Stimulated activated CD8-positive, alpha-beta memory T cell treated with anti-CD3 and anti-CD28 coated beads, Interleukin-12 subunit alpha, Interleukin-12 subunit beta, amount 100 ng/mL, for 1 hour (primary cell): ENCODE measurements at places on chromosomes 7 and 10.

- DNase-seq = no peak
Observed at GRCh38 chr7:39647816-39648215, 24.4 kb downstream of the RALA start.

DNA sequence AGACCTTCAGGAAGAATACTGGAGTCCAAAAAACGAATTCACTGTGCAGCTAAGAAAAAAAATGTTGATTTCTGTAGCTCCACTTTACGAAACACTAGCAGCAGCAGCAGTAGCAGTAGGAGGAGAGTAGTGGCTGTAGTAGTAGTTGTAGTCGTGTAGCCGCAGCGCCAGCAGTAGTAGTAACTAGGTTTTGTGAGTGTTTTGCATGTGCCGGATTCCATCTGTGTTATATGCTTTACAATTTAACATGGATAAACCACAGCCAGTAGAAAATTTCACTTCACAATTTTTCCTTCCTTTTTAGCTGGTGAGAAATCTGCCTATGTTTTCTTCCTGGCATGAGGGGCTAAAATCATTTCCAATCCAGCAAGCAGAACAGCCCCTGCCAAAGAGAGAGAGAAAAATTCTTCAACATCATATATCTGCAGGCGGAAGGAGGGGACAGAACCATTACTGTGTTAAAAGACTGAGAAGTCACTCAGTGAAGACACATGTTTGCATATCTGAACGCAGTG is 148.4 kb upstream of the C7orf33 start:
- no peak for DNase-seq

- no peak for DNase-seq
Observed at GRCh38 chr10:71613261-71613777, 106.3 kb downstream of the C10orf105 start.

GRCh38 chr10:1120306-1120705 is 64.1 kb downstream of the WDR37 start:
- DNase-seq = no peak

DNA sequence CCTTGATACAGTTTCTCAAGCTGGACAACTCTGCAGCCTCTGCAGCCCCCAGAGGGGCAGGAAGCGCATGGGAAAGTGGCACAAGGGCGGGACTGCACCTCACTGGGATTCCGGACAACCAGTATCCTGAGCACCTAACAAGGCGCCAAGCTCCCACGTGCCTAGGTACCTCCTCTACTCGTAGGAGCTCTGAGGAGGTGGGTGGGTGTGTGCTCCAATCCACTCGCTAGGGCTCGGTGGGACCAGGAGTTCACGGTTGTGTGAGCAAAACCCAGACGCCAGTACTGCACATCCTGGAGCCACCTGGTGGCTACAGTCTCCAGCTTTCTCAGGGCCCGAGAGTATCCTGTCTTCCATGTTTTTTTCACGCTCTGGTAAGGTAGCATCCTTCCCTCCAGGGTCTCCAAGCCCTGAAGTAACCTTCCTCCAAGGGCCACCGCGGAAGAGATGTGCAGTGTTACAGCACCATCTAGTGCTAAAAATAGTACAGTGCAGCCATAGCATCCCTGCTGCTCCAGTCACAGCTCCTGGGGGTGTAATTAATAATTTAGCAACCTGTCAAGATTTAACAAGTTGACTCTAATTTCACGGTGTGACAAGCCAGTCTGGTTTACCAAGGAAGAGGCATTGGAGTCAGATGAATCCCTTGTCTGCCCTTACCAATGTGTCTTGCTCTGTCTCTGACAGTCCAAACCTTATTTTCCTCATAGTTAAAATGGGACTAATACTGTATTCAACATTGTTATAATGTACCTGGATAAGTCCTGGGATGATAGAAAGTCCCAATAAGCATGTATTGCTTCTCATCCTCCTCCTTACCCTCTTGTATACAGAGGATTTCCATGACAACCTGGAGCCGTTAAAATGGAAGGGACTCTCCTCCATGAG is 70.4 kb downstream of the HERPUD2 start:
- DNase-seq = peak; percentile 8

DNA sequence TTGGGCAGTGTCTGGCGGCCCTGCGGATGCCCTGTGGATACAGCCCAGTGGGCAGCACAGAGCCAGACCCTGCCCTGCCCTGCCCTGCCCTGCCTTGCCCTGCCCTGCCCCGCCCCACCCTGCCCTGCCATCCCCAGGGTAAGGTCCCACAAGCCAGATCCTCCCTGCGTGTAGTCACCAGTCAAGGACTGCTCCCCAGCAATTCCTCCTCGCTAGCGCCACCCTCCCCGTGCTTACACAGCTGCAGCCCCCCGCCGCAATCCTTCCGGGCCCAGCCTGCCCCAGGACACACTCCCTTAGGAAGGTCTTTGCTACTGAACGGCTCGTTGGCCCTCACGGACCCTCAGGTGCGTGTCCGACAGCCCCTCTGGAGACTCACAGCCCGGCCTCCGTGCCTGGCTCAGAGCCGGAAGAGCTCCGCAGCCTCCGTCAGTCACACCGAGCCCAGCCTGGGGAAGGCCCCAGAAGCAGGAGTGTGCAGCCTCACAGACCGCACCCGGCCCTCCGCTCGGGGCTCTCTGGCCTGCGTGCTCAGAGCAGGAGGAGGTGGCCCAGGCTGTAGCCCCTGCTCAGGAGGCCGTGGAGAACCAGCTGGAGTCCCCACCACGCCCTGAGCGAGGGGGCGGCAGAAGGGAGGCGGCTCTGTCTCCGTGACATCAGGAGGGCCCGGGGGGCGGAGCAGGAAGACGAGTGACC is 68.3 kb downstream of the PWWP2B start:
- DNase-seq = no peak

GRCh38 chr10:72665925-72666324 is 26.0 kb upstream of the MCU start:
- no peak for DNase-seq

- no peak for DNase-seq
Observed at GRCh38 chr7:99092064-99092720, 51.7 kb downstream of the SMURF1 start.

GRCh38 chr10:95860166-95860940 is 47.4 kb upstream of the CC2D2B start:
- no peak for DNase-seq

- DNase-seq = no peak
Observed at GRCh38 chr7:139829775-139830117, 682 bp downstream of the TBXAS1 start.

DNA sequence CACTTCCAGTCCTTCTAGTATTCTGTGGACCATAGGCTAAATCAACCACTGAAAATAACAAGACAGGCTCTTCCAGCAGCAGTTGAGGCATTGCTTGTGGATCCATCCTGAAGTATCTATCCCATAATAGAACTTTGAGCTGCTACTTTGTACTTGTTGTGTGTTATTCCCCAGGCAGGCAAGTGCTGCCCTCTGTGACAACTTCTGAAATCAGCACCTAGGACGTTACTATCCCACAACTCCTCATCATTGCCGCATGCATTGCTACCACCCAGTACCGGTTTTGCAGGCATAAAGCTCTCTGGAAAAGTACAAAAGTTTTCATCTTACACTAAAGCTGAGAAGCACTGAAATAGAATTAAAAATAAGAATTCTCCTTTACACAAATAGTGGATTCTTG is 145.3 kb downstream of the HTR7 start:
- DNase-seq = no peak

DNA sequence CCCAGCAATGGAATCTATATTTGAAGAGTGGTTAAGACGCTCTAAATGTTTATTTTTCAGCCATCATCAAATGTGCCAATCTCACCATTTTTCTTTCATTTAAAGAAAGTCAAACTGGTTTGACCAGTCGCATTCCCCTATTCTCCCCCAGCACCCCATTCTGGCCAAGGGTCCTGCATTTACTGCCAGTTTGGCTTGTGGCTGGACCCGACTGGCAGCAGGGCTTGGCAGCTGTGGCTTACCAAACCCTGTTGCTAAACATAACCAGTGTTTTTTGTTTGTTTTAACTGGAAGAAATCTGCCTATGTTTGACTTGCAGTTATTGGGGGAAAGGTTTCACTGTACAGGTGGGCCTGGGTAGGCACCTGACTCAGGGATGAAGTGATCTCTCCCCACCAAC is 116.3 kb downstream of the CYP26A1 start:
- DNase-seq = no peak

- no peak for DNase-seq
Observed at GRCh38 chr7:43395351-43395750, 187.6 kb upstream of the STK17A start.

- no peak for DNase-seq
Observed at GRCh38 chr7:108158776-108159175, 28.6 kb upstream of the LAMB4 start.

- no peak for DNase-seq
Observed at GRCh38 chr10:71135236-71135635, 77.1 kb upstream of the UNC5B start.

DNA sequence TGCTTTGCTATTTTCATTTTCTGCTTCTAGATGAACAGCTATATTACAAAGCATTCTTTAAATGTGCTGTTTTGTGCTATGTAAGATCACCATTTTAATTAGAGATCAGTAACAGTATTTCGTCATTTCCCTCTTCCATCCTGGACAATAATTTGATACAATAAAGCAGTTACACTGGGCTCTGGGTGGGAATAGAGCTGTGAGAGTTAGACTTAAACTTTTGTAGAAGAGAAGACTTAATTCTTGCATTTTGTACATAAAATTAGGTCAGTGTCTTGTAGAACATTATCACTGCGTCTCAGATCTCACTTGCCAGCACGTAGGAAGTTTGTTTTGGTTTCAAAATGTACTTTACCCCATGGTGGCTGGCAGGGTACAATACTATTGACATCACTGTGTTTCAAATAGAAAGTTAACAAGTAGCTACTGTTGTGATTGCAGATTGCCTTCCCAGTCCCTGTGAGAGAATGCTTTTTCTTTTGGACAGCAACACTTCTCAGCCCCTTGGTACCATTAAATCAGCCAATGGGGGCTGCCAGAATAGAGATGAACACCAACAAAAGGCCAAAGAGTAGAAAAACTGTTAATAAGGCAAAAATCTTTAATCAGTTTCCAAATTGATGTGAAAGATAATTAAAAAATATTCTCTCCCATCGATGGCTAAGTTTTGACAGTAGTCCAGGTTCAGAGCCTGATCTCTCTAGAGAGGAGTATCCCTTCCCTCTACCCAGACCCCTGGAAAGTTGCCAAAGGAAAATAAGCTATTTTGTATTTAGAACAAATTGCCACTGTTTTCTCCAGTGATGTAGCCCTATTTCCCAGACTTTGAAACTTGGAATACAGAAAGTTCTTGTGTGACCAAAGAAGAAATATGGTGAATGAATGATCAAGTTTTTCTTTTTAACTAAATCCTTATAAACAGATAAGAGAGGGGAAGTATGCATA is 35.1 kb downstream of the SMNDC1 start:
- no peak for DNase-seq

GRCh38 chr7:8254667-8255066 is 7.3 kb downstream of the ICA1 start:
- no peak for DNase-seq

DNA sequence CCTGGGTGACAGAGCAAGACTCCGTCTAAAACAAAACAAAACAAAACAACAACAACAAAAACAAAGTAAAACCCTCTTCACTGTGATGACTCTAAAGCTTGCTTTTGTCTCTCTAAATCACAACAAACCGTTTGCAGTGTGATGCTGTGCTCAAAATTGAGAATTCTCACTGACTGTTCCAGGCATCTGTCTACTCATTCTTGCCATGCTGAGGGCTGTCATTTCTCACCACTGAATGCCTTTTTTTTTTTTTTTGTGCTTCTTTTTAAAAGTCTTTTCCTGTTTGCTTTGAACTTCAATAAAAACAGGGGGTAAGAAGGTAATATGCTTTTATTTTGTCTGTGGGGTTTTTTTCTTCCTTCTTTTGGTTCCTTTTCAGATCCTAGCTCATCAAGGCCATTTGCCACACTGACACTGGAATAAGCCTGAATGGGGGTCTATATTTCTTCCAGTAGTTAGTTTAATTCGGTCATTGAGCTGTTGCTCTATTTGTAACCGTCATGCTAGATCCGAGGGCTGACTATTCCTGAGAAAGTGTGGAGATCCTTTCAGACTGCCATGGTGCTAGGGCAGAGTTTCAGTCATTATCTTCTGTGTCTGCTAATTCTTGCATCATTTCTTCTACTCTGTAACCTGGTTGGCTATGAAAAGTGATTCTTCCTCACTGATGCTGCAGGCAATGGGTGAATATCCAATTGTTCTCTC is 10.6 kb downstream of the FAS start:
- DNase-seq = no peak

DNA sequence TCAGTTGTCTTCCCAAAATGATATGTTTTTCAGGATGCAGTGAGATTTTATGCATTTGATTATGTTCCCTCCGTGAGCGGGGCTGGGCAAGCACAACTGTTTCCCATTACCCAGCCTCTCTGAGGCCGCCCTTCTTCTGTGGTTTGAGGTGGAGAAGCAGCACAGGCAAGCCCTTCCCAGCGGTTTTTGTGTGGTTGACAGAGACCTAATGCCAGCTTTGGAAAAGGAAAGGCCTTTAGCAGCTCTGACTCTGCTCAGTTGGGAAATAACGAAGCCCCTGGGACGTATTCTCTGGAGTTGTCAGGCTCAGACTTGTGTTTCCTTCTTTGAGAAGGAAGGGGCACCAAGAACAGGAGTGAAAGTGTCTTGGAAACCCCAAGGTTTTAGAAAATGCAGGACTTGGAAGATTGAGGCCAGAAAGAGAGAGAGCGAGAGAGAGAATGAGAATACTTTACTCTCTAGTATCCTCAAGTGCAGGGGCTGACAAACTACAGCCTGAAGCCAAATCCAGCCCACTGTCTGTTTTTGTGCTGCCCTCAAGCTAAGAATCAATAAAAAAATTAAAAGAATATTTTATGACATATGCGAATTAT is 20.6 kb upstream of the PDCD4 start:
- DNase-seq = no peak

- DNase-seq = no peak
Observed at GRCh38 chr7:32026083-32026425, 44.2 kb downstream of the PDE1C start.

- no peak for DNase-seq
Observed at GRCh38 chr10:12639996-12640944, 290.9 kb downstream of the CAMK1D start.

GRCh38 chr10:34323192-34323591 is 491.9 kb downstream of the PARD3 start:
- DNase-seq = no peak

DNA sequence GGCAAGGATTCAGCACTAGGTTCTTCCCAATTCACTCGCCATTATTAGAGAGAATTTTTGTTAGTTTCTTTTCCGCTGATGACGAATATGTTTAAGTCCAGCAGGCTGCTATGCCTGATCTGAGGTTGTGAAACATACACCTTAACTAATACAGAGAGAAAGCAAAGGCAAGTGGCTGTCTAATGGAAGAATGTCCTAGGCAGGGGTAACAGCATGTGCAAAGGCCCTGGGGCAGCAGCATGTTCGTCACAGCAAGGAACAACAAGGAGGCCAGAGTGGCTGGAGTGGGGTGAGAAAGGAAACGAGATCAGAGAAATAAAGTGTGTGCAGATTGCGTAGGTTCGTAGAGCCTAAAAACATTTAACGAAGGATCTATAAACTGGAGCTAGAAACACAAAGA is 35.4 kb upstream of the CCDC7 start:
- no peak for DNase-seq
